AG10803 (cell line): ENCODE measurements at places on chromosomes 5 and 9.

DNA sequence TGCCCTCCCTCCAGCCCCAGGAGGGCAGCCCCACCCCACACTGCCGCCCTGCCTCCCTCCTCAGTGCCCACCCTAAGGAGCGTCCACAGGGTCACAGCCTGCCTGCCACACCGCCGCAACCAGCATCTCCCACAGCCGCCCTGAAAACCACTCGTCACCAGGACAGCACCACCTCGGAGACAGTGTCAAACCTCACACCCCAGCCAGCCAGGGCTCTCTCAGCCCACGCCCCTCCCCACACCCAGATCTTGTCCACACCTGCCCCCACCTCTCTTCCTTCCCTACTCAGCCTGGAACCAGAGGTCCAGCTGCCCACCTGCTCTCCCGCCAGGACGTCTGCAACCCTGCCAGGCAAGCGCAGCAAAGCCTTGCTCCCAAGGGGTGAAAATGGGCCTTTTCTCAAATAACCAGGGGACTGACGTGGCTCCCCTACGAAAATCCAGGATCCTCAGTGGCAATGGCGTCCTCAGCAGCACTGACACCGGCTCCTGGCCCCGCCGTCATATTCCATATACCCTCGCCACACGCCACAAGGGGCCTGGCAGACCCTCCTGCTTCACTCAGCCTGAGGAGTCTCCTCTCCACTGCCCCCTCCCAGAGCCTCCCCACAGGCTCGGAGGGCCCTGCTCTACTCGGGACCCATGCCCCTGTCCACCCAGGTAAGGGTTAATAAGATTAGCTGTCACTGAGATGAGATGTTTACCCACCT is 71.0 kb upstream of the ADAMTS2 start:
- DNase-seq = no peak

DNA sequence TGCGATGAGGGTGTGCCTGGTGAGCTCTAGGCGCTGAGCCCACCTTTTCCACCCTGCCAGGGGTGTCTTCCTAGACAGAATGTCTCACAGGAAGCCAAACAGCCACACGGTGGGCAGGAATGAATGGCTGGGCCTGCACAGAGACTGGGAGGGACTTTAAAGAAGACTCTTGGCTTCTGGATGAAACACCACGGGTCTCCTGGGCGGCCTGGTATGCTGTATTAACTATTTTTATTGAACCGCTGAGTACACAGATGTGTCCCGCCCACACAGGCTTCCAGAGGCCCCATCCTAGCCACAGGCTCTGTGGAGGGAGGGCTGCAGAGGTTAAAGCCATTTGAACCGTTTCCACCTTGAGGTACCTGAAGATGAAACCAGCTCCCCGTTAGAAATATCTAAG is 115.2 kb upstream of the CXCL14 start:
- no peak for DNase-seq

- DNase-seq = no peak
Observed at GRCh38 chr9:136111910-136112309, 6.8 kb downstream of the TMEM250 start.

DNA sequence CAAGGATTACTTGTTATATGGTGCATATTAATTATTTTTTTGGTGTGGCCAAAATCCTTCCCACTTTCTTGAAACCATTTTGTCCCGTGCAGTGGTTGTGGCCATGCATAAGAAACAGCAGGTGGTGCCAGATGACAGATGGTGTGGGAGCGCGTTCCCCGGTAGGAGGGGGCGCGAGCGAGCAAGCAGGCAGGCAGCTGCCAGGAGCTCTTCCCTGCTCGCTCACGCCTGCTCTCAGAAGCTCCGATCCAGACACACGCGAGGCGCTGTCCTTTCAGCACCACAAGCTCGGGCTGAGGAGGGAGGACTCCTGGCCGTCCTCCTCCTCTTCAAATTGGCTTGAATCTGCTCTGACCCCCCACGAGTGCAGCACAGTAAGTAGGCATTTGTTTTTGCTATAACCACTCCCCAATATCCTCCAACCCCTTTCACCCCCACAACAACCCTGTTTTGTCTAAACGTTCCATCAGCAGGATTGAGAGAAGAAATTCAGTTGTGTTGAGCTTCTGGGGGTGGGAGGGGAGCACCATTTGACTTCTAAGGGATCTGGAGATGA is at the start of gene NSG2:
NSG2 (plus strand) TSS at position 237 of the 556 bp plus-strand sequence. CDS start 1,050 bp downstream, outside the sequence.
- peak; percentile 72 for DNase-seq

DNA sequence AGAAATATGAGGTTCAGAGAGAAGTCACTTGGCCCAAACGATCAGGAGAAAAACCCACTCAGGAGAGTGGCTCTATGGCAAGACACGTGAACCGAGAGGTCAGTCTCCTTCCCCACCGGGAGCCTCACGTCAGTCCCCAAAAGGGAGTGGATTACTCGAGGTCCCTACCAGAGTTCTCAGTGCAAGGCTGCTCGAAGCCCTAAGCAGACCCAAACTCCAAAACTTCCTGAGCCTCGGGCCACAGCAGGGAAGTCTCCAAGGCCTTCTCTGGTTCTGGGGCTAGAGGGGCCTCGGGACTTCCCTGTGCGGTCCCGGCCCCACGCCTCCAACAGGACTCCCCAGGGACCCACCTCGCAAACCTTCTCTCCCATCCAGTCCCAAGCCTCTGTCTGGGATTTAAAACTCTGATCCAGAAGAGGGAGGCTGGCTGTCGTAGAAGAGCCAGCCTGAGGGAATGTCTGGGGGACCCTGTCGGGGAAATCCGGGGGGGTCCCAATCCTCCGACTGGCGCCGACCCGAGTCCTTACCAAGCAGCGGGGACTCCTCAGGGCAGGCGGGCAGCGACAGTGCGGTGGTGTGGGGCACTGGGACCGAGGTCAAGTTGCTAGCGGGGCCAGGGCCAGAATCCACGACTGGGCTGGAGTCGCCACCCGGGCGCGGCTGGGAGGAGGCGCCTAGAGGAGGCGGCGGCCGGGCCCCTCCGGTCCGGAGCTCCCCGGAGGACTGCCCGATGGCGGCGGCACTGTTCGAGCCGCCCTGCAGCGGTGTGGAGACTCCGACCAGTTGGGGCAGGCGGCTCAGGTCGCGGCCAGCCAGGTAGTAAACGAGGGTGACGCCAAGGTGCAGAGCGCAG is 679 bp downstream of the B4GALT1 start:
- DNase-seq = no peak

- no peak for DNase-seq
Observed at GRCh38 chr5:58738336-58738735, 155.5 kb downstream of the RAB3C start.

DNA sequence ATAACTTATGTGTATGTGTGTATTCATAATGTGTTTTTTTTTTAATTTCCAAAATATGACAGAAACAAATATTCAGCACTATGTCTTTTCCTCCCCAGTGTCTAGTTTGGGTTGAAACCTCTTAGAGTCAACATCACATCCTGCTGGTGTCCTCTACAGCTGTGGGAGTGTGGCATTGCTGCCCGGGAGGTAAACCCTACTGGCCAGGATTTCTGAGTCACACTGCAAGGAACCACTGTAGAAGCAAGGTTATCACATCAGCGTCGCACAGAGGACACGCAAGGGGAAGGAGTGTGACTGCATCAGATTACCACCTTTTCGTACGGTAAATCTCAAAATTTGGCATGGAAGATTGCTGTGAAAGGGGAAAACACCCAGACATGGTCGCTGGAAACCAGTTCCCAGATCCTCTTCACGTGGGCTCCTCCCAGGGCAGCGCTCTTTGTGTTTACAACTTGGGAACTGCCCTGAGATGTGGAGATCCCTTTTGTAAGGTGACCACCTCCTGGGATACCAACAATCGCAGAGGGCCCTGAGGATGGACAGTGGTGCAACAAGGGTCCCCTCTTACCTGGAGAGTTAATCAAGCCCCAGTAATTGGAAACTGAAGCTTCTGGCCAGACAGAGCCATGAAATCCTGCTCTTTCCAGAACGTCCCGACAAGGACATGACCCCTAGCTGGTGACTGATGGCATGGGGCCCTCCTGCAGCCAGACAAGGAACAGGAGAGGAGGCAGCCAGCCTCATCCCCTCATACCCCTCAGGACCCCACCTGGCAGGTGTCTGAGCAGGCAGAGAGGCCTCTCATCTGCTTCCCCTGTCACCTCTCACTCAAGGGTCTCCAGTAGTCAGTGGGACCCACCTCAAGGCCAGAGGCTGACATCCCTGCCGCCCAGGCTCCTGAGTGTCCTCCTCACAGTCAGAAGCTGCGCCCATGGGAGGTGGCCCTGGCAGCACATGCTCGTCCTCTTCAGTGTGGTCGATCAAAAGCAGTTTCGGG is 194.7 kb downstream of the MED10 start:
- no peak for DNase-seq

DNA sequence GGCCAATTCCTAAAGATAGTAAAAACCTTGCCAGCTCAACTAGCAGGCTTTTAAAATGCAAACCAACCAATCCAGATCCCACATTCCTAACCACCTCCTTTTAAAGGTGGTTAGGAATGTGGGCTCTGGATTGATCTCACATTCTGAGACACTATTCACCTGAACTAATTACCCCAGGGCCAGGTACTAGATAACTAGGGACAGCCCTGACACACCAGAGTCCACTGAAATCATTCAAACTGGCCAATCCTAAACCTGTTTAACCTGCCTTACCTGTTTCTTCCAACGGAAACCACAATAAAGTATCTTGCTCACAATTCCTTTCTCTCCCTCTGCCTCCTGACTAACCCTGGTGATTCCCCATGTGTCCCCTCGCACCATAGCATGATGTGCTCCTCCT is 168.3 kb upstream of the DMAC1 start:
- DNase-seq = no peak

GRCh38 chr9:131107760-131108159 is 11.4 kb downstream of the AIF1L start:
- no peak for DNase-seq

- DNase-seq = no peak
Observed at GRCh38 chr5:77993141-77993854, 217.2 kb upstream of the TBCA start.
